Activated T-cell treated with anti-CD3 and anti-CD28 coated beads, Interleukin-2, amount 50 U/mL, for 24 hours (primary cell): ENCODE measurements at places on chromosomes 5 and 9.

DNA sequence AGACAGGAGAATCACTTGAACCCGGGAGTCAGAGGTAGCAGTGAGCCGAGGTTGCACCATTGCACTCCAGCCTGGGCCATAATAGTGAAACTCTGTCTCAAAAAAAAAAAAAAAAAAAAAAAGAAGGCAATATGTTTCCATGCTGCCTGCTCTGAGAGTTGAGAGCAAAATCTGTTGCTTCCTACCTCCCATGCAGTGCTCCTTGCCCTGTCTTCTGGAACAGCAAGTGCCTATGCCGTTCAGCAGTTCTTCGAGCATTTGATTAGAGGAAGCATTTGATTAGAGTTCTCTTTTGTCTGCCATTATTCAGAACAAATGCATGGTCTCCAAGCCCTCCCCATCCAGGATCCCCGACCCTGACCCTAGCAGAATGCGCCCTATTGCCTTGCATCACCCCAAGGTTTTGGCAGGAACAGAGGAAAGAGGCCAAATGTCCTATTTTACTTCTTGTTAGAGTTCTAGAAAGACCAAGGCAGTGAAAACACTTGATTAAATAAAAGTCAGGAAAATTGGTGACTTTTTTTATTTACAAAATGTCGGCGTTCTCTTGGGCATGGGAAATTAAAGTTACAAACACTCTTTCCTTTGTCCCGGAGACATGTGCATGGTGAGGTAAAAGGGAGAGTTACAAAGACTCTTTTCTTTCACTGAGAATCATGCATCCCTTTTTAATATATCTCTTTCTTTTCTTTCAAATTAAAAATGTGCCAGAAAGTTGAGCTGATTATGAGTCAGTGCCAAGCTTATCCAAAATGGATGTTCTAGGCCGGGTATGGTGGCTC lies 27.8 kb upstream of the FSD1L start:
- DNase-seq, result no peak

GRCh38 chr5:180352116-180353047 lies 754 bp downstream of the GFPT2 start:
- peak; percentile 47 for DNase-seq

DNA sequence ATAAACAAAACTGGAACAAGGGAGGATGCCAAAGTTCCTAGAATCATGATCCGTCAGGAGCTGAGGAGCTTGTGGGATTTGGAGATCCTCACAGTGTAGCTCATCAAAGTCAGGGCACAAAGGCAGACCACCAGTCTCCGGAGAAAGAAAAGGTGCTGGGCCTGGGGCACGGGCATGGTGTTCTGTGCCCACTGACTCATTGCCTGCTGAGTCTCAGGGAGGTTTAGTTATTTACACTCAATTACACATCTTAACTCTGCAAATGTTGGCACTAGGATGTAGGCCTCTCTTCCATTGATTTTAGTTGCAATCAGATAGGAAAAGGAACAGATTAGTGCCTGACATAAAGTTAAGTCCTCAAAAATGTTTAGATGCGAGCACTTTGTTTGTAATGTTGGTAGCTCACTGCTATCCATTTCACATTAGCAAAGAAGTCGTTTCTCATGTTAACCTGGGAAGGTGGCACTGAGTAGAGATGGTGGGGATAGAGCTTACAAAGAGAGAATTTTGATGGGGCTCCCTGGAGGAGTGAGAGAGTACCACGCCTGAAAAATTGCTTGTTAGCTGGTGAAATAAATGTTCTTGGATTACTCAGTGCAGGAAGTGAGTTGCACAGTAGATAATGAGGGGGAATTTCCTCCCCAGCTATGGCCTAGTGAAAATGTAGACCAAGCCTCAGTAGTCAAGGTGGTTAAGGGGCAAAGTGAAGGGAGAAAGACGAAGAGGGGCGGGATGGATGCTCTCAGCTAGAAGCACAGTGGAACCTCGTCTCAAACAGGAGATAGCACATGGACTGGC lies 109.5 kb upstream of the CD180 start:
- no peak for DNase-seq

DNA sequence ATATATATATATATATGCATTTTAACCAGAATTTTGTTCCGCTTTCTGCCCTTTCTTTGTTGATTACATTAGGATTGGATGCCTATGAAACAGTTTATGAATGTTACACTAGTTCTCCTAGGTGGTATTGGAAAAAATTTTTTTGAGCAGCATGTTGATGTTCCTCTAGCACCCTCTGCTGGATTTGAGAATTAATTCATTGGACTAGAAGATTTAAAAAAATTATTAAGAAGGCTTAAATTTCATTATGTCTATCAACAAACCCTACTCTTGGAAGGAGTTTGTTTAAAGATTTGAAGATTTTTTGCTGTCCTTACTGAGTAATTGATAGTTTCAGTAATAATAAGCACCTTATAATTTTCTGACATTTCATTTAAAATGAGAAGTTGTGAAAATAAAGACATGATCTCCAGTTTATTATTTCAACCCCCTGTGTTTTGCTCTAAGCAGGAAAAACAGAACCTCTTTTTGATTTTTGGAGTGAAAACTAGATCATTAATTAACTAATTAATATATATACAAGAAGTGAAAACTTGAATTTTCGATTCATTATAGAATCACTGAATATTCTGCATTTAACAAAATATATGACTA lies 89.6 kb downstream of the CCDC171 start:
- DNase-seq, result no peak

DNA sequence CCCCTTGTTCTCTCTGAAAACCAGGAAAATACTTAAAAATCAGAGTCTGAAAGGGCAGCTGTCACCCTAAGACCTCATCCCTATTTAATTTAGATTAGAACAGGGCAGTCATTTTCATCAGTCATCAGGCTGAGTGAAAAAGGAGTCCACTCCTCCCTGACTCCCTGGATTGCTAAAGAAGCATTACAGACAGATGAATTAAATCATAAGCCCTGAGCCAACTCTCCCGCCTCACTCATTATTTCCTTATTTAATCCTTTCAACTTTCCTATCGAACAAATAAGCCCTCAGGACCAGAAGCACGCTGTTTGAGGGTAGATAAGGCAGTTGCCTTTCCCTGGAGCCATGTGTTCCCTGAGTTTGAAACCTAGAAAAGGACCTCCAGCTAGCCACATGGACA lies 201.9 kb upstream of the ANKRD55 start:
- DNase-seq, result no peak

GRCh38 chr9:38186404-38187115 lies 117.5 kb upstream of the SHB start:
- DNase-seq, result no peak

- no peak for DNase-seq
These were observed 350.9 kb upstream of the PCSK5 start for GRCh38 chr9:75539523-75539922.

GRCh38 chr9:104686081-104686480 lies 8.2 kb upstream of the OR13D1 start:
- DNase-seq, result no peak

GRCh38 chr5:57725658-57726504 lies 243.3 kb upstream of the ACTBL2 start:
- DNase-seq, result no peak

DNA sequence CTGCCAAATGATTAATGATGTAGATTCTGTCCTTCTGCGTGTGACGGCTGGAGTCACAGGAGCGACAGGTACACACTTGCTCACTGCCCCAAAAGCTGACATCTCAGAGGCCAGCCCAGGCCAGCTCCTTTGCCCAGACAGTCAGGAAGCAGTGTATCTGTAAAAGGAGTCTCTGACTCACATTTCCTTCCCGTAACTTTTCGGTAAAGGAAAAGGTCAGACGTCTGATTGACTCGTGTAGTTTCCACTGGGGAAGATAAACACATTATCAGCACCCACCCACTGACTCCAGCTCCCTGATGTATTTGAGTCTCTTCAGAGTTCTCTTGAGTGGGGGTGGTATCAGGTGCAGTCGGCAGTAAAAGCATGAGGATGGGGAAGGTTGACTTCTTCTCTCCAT lies 64.4 kb upstream of the WWC1 start:
- DNase-seq, result peak; percentile 53

- no peak for DNase-seq
These were observed 20.2 kb downstream of the RETREG1 start for GRCh38 chr5:16596581-16596940.

DNA sequence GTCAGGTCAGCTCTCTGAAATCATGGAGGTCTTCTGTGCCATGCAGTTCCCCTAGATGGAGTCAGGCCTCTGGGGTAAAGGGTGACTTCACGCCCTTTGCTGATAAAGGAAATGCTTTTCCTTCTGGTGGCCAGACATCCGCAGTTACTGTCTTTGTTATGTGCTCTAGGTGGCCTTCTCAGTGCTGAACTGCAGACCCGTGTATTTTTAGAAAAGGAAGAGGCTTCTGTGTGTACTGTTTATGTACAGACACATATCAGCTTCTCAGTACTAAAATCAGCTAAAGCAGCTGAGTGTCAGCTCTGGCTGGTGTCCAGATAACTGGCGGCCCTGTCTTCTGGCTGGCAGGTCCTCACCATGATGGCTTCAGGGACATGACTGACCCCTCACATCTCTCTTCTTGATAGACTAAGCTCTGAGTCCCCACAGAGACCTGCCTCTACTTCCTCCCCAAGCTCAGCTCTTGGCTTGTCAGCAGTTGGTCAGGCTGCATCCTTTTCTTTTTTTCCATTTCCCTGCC lies 75.3 kb downstream of the ARHGAP26 start:
- DNase-seq, result no peak

GRCh38 chr5:129963359-129963758 lies 59.1 kb downstream of the CHSY3 start:
- DNase-seq, result no peak

- DNase-seq, result no peak
These were observed 10.8 kb downstream of the PDGFRB start for GRCh38 chr5:150144879-150145278.

GRCh38 chr5:6458833-6459232 lies 10.2 kb downstream of the UBE2QL1 start:
- no peak for DNase-seq

- DNase-seq, result no peak
These were observed 81.2 kb upstream of the NAA35 start for GRCh38 chr9:85859765-85860164.

- DNase-seq, result no peak
These were observed 22.0 kb downstream of the HSD17B3 start for GRCh38 chr9:96279932-96280331.

DNA sequence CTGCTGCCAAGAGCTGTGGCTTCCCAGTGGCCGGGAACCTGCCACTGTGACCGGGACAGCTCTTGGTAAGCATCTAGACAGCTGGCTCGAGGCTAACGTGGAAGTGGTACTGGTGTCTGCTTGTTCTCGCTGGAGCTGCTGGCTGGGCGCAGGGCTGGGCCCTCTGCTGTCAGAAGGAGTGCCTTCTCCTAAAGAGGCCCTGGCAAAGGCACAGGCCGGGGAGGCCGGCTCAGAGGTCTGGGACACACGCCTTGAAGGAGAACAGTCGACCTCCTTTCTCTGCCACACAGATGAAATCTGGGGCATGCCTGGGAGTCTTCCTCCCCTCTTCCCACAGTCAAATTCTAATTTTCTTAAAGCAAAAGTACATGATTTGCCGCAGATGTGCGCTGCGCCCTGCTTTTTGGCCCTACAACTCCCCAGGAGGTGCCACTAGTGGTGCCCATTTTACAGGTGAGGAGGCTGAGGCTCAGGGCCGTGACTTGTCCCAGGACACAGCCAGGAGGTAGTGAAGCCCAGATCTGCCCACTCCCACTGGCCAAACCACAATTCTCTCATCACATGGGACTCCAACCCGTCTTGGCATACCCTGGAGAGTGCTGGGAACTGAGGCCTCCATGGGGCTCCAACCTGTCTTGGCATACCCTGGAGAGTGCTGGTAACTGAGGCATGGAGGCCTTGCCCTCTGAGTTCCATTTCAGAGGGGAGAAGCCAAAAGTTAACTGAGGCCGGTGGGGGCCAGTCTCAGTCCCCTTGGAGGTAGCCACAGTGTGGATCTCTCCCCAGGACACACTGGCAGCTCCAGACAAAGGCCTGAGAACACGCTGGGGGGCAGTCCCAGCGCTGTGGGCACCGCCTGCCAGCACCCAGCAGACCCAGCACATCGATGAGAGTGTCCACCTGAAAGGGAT lies 12.0 kb upstream of the RXRA start:
- DNase-seq, result no peak

DNA sequence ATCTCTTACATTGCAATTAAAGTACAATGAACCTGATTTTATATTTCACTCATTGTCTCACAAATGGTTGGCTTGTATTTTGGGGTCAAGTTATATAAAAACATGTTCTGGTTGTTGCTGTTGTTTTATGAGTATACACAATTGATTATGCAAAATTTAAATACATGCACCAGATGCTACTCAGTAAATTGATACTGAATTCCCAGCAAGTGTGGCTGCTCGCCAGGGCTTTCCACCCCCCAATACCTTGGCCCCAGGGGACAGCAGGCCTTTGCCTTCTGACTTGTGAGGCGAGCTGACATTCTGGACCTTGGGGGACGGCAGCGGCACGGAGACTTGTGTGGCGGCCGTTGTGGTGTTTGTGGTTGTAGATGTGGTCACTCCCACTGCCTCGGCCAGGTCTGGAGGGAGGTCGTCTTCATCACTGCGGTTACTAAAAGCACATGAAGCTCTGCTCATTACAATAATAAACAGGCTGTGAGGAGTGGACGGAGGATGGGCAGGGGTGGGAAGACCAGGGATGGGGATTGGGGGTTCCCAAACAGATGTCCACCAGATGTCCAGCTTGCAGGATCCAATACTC lies 27.0 kb upstream of the FRRS1L start:
- DNase-seq, result no peak

- no peak for DNase-seq
These were observed 8.0 kb downstream of the PDLIM4 start for GRCh38 chr5:132265336-132266030.

- DNase-seq, result no peak
These were observed 16.7 kb downstream of the WHRN start for GRCh38 chr9:114488398-114489129.

- no peak for DNase-seq
These were observed 109.6 kb downstream of the PIK3R1 start for GRCh38 chr5:68325065-68325580.

- no peak for DNase-seq
These were observed 90.3 kb downstream of the AK8 start for GRCh38 chr9:132787748-132788159.

GRCh38 chr5:62938927-62939326 lies 360.3 kb downstream of the LRRC70 start:
- no peak for DNase-seq

- DNase-seq, result no peak
These were observed 105.7 kb upstream of the TMEM161B start for GRCh38 chr5:88374391-88374790.

DNA sequence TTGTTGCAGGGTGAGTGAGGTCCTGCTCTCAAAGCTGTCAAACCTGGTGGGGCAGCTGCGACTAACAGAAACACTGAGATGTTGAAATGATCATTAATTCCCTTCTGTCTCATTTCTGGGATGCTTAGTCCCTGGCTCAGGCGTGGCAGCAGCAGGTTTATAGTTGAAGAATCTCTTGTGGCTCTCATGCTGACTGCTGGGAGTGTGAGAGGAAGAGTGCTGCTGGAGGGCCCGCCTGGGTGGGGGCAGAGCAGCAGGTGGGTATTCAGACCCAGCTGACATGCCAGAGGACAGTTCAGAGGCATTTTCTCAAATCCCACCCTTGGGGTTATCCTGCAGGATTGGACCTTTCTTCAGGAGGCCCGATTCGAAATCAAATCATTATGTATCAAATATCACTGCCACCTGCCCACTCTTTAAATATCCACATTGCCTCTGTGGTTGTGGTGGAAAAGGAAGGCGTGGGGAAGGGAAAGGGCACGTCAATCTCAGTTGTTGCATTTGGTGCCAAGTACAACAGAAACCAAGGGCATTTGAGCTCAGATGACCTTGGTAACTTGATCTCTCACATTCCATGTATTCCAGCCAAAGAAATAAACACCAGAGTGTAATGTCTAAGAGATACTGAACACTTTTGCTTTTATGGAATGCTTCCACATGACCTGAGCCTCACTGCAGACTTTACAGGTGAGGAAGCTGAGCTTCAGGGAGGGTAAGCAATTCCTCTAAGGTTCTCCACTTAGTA lies 224.3 kb downstream of the AOPEP start:
- DNase-seq, result no peak
